ENCODE measurements at places on chromosomes 7 and 10. TPM values are rescaled to one million over a fixed set of nuclear protein-coding genes. Genes with fewer than 3 reads are reported as not detected.

- DNase-seq: no peak
These were observed 116.2 kb downstream of the AVL9 start for GRCh38 chr7:32611201-32612099.

DNA sequence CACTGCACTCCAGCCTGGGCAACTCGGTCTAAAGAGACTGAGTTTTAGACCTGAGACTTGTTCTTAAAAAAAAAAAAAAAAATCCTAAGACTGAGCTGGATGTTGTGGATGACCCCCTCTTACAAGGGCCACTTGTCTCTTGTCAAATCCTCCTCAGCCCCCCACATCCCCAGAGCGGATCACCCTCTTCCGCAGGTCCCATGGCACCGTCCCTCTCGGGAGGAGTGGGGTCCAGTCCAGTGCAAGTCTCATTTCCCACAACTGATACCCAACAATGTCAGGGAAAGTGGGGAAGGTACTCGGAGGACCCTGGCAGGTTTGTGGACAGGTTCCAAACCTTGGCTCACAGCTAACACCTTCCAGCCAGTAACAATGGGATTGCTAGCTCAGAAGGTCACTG lies 100.3 kb downstream of the ELFN1 start:
- DNase-seq: no peak

DNA sequence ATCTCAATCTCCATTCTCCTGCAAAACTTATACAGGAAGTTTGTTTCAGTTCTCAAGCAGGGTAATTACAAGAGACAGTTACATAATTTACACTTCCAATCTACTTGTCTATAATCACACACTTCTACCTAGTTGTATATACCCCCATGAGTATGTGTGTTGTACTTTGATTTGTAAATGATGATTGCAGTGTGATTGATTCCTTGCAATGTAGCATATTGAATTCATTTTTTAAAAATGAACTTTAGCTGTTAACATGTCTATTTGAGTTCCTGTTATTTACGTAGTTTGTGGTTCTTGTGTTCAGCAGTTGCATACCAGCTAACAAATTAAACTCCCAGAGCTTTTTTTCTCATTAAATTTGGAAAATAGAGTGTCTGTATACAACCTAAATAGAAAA lies 102.5 kb upstream of the SAMD8 start:
- no peak for DNase-seq

DNA sequence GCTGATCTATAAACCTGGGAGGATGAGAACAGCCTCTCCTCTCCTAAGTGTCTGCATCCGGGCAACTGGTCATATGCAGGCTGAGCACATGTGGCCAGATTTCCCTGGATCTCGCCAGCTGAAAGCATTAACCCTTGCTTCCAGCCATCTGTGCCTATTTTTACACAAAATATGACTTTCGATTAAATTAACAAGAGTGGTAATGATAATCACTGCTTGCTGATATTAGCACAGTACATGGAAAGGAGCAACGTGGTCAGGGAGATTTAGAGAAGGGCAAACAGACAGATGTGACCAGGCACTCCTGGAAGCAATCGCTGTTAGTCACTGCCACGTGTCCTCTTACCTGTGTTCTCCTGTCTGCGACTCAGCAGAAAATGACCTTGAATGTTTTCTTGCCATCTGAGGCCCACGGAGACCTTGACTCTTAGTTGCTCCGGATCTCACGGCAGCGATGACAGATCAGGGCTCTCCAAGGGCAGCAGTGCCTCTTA lies 59.5 kb upstream of the NPTX2 start:
- no peak for DNase-seq

GRCh38 chr7:82106201-82106600 lies 336.4 kb upstream of the HGF start:
- no peak for DNase-seq

GRCh38 chr10:120477743-120478141 lies 20.7 kb downstream of the PLPP4 start:
- no peak for DNase-seq

DNA sequence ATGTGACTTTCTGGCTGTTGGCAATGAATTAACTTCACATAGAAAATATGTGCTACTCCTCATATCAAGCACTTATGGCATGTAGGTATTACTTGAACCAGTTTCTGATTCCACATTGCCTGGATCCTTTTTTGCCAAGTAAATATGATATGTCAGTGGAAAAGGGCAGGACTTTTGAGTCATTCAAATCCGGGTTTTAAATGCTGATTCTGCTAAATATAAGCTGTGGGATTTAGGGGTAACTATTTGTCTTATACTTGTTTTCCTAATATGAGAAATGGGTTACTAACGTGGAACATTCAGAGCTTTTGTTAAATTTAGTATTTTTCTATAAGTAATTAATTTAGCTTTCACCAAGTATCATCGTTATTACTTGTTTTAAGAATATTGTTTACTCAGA lies 108.0 kb upstream of the HGF start:
- DNase-seq: no peak

- no peak for DNase-seq
These were observed 4.7 kb upstream of the IGF2BP3 start for GRCh38 chr7:23474829-23475575.

GRCh38 chr10:5518143-5518542 lies 6.6 kb upstream of the CALML3 start:
- peak; percentile 13 for DNase-seq

- DNase-seq: no peak
These were observed 227.7 kb downstream of the KCNMA1 start for GRCh38 chr10:77409697-77410471.

DNA sequence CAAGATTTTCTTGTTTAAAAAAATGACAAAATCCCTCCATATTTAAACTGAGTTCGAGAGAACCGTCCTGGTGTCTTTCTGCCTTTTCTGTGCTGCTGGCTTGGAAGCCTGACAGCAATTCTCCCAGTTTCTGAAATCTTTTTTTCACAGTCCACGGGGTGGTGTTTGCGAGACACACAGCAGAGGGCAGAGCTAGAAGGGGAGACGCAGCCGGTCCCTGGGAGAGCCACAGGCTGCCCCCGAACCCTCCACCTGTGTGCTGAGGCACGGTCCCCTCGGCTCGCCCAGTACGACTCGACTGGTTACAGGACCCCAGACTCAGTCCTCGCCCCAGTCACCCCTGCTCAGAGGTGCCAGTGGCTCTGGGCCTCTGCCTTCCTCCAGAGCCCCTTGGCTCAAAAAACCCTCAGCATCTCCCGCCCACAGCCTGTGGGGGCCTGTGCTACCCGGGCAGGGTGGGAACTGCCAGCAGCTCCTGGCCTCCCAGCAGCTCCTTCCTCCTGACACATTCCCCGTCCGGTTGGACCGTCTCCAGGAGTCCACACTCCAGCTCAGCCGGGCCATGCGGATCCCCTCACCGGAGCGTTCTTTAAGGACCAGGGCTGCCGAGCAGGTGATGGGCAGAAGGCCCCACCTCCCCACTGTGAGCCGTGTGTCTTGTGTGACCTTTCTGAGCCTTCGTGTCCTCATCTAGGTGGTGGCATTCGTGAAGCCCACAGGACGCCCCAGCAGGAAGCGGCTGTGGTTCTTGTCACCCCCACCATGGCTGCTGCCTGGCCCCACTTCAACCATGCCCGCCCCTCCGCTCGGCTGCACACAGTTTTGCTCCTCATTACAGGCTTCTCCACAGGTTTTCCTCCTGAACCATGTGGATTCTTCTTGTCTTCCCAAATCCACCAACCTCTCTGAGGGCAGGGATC lies 52.3 kb upstream of the EN2 start:
- no peak for DNase-seq

DNA sequence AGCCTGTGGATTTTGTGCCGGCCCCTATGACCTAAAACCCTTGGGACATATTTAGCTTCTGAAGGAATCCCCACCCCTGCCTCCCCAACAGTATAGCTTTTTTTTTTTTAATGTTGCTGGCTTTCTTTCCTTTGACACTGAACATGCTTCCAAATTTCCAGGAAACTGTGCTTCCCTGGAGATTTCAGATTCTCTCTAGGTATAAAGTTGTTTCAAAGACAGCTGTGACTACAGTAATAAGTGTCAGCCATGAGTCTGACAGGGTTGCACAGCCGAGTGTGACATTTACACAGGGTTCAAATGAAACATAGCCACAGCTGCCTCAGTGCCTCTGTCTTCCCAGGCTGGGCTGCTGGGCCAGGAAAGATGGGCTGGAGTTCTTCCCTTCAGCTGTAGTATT lies 466.6 kb upstream of the COBL start:
- no peak for DNase-seq

- peak; percentile 66 for DNase-seq
These were observed 52.6 kb upstream of the FAM180A start for GRCh38 chr7:135801045-135801693.

DNA sequence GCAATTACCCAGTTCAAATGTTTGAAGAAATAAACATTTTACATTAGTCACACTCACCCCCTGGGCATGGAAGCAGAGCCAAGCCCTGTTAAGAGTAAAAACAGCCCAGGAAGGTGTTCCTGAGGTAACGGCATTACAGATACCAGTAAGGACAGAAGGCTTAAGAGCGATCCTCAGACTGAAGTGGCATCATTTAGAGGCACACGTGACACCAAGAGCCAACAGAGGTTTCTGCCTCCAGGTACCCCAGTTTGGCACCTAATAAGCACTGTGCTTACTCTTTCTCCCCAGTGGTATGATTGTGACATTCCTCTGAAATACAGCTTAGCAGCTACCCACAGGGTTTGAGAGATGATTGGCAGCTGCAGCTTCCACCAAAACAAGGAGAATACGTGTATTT lies 17.2 kb downstream of the MMS19 start:
- no peak for DNase-seq

- no peak for DNase-seq
These were observed 786 bp downstream of the ATP5F1C start for GRCh38 chr10:7788639-7789286.

GRCh38 chr7:156380261-156380660 lies 260.3 kb upstream of the RNF32 start:
- no peak for DNase-seq

GRCh38 chr10:5571826-5572225 lies 47.1 kb downstream of the CALML3 start:
- DNase-seq: no peak

GRCh38 chr7:17940951-17941431 lies 697 bp upstream of the SNX13 start:
- DNase-seq: no peak

GRCh38 chr7:2688409-2689342 lies 674 bp downstream of the AMZ1 start:
- DNase-seq: no peak

DNA sequence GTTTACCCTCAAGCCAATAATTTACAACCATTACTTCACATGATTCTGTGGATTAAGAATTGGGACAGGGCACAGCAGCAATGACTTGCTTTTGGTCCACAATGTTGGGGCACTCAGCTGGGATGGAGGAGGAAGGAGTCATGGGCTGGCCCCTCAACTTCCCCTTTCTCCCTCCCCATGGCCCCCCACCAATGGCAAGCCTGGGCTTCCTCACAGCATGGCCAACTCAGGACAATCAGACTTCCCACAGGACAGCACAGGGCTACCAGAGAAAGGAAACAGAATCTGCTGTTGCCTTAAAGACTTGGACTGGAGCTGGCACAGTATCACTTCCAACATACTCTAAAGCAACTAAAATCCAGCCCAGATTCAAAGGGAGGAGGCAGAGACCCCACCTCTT lies 160.7 kb downstream of the PTPN20 start:
- DNase-seq: no peak

DNA sequence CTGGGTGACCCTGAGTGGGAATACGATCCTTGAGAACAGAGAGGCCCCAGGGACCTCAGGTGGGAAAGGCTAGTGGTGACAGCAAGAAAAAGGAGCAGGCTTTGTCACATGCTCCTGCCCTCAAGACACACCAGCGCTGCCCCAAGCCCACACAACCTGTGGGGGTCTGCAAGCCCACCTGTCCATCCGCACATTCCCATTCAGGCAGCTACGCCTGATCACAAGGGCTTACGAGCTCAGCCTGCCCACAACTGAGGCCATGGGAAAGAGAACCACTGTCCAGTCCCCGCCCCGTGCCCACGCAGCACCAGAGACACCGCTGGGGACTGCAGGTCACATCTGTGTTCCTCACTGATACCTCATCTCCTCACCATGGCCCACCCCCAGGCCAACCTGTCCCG lies 26.7 kb downstream of the EBF3 start:
- DNase-seq: no peak

- DNase-seq: no peak
These were observed 262.2 kb downstream of the BAMBI start for GRCh38 chr10:28939281-28940157.

DNA sequence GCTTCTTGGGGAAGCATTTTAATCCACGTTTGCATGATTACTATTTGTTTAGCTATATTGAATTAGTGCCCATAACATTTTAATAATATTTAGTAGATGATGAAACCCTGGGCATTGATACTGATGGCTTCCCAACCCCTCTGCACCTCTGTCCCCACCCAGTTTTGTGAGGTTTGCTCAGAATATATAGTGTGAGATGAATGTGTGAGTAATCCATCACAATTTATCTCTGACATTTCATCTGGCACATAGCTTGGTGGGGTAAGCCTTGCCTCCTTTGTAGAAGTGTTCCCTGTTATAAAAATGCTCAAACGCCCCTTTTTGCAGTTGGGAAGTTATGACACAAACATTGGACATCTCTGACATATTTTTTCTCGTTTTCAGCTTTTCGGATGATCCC lies 104.2 kb downstream of the WNT2 start:
- no peak for DNase-seq

- no peak for DNase-seq
These were observed 64.0 kb downstream of the ERCC6 start for GRCh38 chr10:49474901-49475300.

- DNase-seq: no peak
These were observed 48.2 kb downstream of the ARMH3 start for GRCh38 chr10:102007796-102008195.

- no peak for DNase-seq
These were observed 13.3 kb downstream of the SLC26A5 start for GRCh38 chr7:103432712-103433111.

- no peak for DNase-seq
These were observed 320.3 kb upstream of the FOXK1 start for GRCh38 chr7:4361774-4362173.

DNA sequence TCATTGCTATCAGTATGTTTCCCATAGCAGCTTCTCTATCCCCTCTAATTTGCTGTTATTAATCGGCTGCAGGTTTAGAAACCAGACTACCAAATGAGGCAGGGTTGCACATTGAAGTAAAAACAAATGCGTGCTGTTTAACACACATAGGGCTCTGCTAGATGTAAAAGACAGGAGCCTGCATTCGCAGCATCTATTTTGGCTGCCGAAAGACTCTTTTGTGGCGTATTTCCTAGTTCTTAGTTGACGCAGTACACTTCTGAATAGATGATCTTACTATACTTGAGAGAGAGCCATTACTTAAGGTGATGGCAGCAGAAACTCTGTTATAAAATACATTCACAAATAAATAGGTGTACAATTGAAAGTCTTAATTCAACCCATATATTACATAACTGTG lies 21.4 kb downstream of the SGCE start:
- DNase-seq: no peak

Gene SEPTIN7
- total RNA-seq: 151 TPM

Gene MAGI2
- 0.19 TPM for total RNA-seq

Gene GPR26
- total RNA-seq: not detected

Gene CH25H
- total RNA-seq: not detected

Gene SP8
- not detected for total RNA-seq

Gene NUDT5
- total RNA-seq: 111 TPM

Gene ANKRD7
- not detected for total RNA-seq

Gene TSPAN12
- total RNA-seq: not detected

Gene GJD4
- not detected for total RNA-seq

Gene PRR15
- not detected for total RNA-seq

Gene OR2A5
- total RNA-seq: not detected

Gene TRIM73
- 2.1 TPM for total RNA-seq

Gene SFRP5
- total RNA-seq: not detected

Gene JCAD
- 0.08 TPM for total RNA-seq
